SK-N-MC (cell line): ENCODE measurements at places on chromosomes 3 and 15.

GRCh38 chr3:159219231-159219630 lies 417.4 kb downstream of the MFSD1 start:
- DNase-seq: no peak

DNA sequence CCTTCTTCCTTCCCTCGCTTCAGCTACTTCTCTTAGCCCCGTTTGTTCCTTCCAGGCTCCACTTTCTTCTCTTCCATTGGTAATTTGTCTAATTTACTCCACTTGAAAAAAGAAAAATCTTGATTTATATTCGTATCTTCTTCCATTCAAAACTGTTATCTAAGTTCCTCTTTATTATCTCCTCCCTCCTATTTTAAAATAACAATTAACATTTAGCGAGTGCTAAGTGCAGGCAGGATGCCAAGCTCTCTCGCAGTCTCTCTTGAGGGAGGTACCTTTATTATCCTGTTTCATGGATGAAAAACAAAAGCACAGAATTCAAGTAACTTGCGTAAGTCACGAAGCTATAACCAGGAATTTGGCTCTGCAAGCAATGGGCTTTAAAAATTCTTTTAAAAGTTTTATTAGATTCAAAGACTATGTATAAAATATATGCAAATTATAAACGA lies 418.9 kb upstream of the NAALADL2 start:
- DNase-seq: peak; percentile 45

DNA sequence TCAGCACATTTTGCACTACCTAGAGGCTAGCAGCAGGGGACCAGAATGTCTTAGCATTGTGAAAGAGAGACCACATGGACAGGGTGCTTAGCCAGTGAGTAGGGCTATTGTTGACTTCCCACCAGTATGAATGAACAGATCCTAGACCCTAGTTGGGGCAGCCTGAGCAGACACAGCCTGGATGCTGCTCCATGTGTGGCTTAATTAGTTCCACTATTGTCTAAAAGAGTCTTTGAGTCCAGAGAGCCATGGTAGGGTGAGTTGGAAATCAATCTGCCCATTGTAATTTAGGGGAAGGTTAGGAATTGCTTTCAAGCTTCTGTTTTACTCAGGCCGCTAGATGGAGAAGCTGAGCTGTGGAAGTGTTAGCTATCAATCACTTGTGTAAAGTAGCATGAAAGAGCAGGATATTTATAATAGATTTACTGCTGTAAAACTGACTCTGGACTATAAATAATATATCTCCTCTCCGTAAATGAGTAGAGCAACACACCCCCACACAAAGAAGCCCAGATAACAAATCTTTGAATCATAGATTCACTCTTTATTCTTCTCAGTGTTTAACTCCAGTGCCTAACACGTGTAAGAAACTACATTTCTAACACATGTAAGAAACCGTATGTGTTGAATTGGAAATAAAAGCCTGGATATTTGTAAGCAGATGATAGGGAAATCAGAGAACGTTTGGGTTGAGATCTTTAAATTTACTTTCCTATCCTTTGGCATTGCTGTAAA lies 4.1 kb upstream of the GCSAM start:
- no peak for DNase-seq

DNA sequence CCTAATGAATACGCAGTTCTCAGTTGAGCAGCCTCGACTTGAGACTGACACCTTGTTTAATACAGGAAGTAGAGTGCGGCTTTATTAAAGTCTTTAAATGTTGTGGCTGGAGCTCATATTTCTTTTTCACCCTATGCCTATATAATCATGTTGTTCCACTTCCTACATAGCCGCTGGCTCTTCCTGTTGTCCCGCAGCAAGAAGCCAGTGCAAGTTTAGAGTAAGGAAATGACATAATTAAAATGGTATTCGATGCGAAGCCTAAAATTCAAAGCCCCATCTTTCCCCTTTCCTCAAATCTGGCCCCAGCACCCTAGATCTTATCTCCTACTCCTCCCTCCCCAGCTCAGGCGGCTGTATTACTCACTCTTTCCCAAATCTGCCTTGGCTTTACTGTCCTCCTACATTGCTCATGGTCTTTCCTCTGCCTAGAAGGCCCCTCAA lies 7.5 kb upstream of the PHLDB2 start:
- peak; percentile 97 for DNase-seq

DNA sequence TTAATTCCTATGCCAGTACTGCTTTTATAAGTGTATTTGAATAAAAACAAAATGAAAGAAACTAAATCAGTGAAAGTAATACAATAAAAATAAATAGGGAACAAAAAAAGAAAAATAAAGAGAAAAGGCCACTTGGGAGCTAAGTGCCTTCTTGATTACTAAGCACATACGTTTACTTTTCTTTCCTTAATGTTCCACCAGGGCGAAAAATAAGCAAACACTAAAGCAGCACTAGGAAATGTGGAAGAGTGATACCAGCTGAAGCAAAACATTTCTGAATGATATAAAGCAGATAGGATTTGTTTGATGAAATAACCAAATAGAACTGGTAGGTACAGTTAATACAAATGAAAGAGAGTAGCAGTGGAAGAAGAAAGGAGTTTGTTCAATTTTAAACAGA lies 132.8 kb upstream of the ZPLD1 start:
- DNase-seq: no peak

DNA sequence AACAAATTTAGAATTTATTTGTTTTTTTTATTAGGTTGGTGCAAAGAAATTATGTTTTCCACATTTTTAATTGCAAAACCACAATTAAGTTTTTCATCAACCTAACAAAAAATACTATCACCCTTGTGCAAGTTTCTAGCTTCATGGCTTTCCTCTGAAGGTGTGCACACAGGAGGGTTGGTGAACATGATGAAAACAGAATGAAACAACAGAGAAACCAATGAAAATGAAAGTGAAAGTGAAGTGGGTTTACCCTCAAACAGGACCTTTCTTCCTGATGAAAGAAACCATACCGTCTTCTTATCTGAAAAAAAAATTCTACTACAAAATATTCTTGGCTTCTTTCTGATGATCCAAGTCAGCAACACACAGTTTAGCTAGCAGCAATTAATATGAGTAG lies 71.9 kb upstream of the FEZF2 start:
- DNase-seq: no peak

DNA sequence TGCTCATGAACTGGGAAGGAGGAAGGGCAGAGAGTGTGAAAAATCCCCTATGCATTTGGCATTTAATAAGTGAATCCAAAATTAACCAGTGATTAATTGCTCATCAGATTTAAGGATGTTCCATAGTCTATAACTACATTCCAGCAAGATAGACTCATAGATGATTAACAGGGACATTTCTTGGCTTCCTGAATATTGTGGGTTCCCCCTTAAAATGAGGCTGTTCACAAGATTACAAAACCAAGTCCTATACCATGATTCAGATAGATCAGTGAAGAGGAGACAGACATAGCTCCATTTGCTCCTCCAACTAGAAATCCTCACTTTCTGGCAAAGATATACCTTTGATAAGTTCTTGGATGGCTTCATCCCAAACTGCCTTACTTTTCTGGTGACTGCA lies 15.4 kb downstream of the RASGRP1 start:
- DNase-seq: no peak

DNA sequence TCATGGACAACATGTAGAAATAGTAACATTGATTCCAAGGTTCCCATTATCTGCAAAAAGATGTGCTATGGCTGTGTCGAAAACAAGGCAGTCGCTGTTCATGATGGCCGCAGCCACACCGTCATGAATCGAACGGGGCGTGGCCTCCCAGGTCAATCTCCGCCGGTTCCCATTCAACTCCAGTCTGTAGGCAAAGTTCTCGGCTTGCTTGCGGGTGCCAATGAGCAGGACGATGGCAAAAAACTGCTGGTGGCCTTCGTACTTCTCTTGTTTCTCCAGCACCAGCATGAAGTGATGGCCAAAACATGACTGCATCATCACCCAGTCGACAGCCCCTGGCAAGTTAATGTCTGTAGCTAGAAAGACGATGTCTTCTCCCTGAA lies 20.8 kb downstream of the SIAH2 start:
- DNase-seq: no peak

GRCh38 chr3:196311-197148 lies at the start of gene CHL1:
TSS of gene CHL1 (plus strand) at chr3:196763. CDS start at chr3:319777, 123,014 bp downstream.
- no peak for DNase-seq

- no peak for DNase-seq
Observed at GRCh38 chr3:97895216-97895615, 73.4 kb downstream of the CRYBG3 start.

DNA sequence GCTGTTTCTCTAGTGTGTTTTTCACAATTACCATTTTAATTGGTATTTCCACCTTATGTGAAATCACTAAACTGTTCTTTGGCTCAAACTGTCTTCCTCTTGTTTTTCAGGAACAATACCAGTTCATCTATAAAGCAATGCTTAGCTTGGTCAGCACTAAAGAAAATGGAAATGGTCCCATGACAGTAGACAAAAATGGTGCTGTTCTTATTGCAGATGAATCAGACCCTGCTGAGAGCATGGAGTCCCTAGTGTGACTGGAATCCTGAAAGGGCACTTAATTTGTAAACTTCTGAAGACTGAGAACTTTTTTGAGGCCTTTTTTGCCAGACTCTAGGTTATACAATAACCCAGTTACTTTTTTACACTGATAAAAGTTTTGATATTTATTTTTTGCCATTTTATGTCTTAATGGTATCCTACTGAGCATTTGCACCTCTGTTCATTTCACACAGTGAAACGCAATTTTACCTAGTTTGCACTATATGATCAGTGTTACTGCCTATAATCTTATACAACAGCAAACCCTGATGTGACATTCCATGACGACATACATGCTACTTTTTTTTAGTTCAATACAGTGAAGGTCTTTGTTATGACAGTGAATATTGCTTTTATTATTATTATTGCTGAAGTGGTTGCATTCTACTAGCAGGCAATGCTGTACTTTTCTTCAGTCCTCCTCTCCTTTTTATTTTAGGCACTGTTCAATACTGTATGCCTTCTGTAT lies 80.1 kb downstream of the FEZF2 start:
- DNase-seq: no peak

GRCh38 chr3:59444294-59444671 lies 394.5 kb upstream of the CFAP20DC start:
- no peak for DNase-seq

DNA sequence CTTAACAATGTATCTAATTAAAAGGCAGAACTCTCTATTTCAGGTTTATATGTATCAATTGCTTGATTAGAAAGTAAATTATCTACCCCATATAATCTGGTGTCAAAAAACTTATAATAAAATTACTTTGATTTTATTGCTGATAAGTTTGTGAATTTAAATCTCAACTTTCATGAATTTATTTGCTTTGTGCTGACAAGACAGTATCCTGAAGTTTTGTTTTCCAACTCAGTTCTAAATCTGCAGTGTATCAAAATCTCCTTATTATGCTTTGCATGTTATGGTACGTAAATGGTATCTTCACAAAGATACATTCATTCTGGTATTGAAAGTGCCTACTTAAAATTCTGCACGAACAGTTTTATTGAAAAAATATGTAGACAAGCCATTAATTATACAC lies 78.5 kb upstream of the ZNF717 start:
- DNase-seq: peak; percentile 34

- no peak for DNase-seq
Observed at GRCh38 chr3:38267662-38268061, 2.0 kb downstream of the SLC22A13 start.

DNA sequence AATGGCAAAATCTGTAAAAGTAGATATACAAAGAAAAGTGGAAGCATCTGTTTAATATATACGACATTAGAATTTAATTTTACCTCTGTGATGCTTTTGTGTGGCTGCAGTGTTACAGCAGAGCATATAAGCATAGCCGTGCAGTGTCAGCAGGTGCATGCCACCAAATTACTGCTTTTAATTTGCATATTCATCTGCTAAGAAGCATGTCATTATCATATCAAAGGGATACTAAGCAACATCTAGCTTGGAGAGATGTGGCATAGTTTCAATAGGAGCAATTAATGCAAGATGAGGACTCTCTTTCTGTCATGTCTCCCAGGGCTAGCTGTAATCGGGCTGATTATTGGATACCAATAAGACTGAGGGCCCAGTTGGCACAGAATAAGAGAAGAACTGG lies 214.4 kb upstream of the SOX2 start:
- no peak for DNase-seq

DNA sequence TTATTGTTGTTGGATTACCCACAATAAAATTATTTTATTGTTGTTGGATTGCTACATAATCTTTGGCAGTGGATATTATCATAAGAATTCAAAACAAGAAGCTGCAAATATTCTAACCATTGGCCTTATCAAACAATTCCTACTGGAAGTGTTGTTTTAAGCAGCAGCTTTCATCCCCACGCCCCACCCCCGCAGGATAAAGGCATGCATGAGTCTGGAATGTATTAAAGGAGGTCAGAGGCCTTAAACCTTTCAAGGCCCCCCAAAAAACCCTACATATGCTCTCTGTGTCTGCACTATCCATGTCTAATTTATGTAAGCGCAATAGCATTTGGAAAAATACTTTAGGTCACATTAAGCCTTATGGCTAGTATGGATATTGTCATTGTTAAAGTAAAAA lies 23.1 kb downstream of the P3H2 start:
- DNase-seq: no peak

GRCh38 chr3:101262393-101263240 lies 57.8 kb downstream of the IMPG2 start:
- no peak for DNase-seq

DNA sequence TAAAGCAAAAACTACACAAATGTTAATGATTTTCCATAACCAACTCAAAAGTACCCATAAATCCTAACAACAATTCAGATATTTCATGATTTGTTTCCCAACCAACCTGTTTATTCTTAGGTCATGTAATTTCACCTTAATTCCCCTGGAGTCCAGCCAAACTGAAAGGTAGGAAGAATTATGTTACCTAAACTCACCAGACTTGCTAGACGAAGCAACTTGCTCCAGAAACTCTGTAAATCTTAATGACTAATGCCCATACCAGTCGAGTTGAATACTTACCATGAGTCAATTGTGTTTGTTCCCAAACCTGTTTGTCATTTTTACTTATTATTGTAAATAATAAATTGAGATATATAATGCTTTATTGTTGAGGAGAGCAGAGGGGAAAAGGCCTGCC lies 1030.0 kb downstream of the TBL1XR1 start:
- DNase-seq: no peak
